ENCODE measurements at places on chromosomes 11 and 22.

DNA sequence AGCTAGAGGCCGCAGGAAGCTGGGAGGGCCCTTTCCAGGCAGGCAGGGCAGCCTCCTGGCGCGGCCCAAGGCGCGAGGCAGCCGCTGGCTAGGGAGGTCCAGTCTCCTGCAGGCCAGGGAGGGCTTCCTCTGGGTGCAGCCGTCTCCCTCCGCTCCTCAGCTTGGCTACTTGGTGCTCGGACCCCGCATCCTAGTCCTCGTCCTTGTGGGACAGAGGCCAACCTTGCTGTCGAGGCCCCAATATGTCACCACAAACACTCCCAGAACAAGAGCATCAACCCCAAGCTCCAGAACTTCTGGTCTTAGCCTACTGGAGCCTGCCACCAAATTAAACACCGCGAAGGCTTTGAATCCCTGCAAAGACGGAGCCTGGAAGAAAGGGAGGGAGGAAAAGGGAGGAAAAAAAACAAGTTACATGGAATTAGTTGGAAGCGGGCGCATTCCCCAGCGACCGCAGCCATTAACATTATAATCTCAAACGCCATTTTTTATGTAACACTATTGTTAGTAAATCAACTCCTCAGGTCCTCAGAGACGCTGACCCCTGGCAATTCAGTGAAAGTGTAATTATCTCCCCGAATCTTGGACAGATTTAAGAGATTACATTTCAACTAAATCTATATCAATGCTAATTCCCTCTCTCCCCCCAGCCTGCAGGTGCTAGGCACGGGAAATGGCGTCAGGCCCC lies 12.7 kb upstream of the PAX6 start:
- no peak for DNase-seq

DNA sequence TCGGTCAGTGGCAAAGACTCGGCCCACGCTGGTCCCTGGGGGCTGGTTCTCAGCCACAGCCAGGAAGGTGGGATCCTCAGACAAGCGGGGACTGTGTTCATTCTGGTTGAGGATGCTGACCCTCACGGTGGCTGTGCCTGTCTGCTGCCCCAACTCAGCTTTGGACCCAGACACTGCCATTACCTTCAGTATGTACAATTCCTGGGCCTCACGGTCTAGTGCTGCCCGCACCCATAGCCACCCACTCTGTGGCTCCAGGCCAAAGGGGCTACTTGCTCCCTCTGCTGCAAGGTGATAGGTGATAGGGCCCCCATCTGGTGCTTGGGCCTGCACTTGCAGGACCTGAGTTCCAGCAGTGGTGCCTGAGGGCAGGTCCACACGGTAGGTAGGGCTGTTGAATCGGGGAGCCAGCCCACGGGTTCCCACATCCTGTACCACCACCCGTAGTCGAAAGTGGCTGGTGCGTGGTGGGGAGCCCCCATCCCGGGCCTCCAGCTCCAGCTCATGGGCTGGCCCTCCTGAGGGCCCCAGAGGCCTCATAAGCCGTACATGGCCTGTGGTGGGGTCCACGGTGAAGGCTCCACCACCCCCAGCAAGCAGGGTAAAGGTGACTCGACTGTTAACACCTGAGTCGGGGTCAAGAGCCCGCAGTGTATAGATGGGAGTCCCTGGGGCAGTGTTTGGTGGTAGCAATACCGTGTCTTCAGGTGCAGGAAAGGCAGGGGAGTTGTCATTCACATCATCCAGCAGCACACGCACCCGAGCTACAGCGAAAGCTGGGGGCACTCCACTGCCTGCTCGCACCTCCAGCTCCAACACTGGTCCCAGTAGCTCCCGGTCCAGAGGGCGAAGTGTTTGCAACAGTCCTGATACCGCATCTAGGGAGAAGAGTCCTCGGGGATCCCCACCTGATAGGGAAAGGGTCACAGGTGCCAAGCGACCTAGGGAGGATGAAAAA lies 13.2 kb upstream of the TPP1 start:
- DNase-seq, result no peak

DNA sequence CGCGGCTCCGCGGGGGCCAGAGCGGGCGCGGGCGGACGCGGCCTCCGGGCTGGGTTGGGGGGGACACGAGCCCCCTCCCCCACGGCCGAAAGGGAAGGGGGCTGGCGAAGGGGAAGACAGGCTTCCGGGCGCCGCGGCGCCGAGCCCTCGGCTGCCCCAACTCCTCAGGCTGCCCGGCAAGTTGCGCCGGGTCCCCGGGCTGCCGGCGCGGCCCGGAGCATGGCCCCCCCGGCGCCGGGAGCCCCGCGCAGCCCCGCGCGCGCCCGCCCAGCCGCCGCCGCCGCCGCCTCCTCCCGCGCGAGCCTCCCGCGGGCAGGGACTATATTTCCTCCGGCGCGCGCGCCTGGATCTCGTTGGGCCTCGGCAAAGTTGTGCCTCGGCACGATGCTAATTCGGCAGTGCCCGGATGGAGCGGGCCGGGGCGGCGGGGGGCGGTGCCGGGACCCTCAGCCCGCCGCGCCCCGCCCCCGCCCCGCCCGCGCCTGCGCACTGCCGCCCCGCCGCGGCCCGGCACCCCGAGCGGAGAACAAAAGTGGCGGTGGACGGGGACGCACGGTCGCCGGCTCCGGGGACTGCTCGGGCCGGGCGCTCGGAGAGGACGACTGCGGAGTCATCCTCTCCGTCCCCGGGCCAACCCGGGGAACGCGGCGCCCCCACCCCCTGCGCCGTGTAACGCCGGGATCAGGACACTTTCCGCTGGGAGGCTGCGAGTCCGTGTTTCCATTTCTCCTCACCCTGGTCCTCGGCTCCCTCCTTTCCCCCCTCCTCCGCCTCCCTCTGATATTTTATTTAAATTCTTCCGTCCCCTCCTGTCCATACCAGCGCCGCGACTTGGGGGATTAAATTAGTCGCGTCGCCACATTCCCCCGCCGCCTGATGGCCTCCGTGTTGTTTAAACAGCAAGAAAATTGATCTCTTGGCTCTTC lies at the start of gene PHF21B:
Gene PHF21B, minus strand, starts transcription at position 400 of the 926 bp plus-strand sequence. CDS start 456 bp downstream, outside the sequence.
- peak; percentile 12 for DNase-seq

GRCh38 chr11:69238573-69239351 lies 55.2 kb upstream of the MYEOV start:
- no peak for DNase-seq

DNA sequence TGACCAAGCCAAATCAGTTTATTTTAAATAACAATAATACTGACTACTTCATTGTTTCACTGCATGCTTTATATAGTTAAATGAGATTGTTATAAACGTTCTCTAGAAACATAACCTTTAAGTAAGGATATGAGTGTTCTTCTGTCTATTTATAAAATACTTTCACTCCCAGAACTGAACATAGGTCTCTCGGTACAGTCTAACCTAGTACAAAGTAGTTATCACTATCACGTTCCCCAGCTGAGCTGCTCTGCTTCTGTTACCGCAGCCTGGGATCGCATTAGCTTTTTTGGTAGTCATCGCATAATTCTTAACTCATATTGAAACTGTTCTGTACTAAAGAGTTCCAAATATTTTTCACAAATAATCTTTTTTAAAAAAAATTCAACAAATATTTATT lies 143.6 kb downstream of the WNT11 start:
- no peak for DNase-seq

DNA sequence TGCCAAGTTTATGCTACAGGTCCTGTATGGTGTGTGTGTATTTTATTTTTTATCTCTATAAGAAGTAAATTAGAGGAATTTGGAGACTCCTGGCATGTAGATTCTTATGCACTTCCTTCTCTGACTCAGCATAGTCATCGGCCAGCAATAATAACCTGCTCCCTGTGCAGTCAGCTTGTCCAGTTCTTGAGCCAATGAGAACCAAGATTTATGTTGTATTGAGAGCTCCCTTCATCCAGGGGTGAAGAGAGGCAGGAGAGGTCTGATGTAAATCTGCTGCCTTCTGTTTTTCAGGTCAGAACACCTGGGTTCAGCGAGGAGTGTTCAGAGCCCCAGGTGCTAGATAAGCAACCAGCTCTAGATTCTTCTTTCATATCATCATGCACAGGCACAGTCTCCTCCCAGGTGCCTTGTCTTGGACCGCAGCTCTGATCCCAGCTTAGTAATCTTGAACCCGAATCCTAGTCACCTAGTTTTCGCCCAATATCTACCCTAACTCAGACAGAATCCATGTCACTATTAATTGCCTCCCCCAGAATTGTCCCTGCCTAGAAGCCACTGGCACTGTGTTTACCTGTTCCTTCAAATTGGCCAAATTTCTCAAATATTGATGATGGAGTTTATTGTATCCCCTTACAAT lies 328.2 kb upstream of the NCAM1 start:
- no peak for DNase-seq

DNA sequence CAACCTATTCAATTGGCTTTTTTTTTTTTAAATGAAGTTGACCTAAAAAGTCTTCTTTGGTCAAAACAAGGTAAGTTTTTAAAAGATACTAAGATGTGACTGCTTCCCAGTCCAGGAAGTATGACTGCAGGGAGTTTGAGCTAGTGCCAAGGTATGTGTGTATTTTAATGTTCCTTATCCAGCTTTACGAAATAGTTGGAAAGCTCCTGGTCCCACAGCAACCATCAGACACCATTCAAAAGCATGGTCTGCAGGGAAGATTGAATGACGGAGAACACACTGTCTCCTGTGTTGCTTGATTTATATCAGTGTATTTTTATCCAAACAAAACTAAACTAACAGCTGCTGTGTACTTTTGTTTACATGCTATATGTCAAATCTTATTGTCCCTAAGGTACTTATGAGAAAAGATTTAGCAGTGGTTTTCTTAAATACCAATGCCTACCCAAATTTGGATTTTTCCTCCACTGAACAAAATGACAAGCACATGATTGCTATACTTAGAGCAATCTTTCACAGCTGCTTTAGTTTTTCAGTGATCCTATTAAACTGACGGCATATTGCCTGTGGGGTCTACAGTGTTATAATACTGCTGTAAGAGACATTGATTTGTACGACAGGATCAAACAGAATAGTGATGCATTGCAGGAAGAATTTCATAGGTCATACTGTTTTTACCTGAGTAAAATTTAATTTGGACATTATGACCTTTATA lies 122.9 kb downstream of the DCDC1 start:
- no peak for DNase-seq

DNA sequence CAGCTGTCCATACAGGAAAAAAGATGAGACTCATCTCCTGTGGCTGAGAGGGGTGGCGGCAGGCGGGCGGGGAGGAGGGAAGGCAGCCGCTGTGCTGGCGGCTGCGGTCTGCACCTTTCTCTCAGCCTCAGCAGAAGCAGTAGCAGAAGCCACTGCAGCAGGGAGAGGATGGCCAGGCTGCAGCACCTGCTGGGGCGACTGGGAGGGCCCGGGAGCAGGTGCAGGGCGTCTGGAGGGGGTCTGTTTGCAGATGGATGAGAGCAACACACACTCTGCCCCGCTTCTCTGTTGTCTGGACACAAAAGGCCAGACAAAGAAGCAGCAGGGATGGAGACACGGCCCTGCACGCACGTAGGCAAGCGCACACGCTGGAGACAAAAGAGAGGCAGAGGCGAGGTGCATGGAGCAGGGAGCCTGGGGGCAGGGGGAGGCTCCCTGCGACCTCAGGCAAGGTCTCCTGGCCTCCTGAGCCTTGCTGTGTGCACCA lies 9.3 kb upstream of the MIAT start:
- no peak for DNase-seq

GRCh38 chr22:22703715-22704114 lies 59.3 kb downstream of the GGTLC2 start:
- DNase-seq, result no peak

- DNase-seq, result no peak
Measured at GRCh38 chr11:11532574-11532973, 89.2 kb downstream of the GALNT18 start.

Data from stimulated activated CD4-positive, alpha-beta T cell treated with anti-CD3 and anti-CD28 coated beads, TNF-alpha, amount 100 ng/mL, for 24 hours (primary cell).